ENCODE measurements at places on chromosomes 1 and 21.

- no peak for DNase-seq
These were observed 372.8 kb upstream of the DAB1 start for GRCh38 chr1:57796616-57797015.

GRCh38 chr1:61645476-61645875 lies 79.5 kb downstream of the TM2D1 start:
- no peak for DNase-seq

GRCh38 chr21:42395302-42395701 lies 550 bp downstream of the TMPRSS3 start:
- DNase-seq: no peak

- no peak for DNase-seq
These were observed 31.7 kb upstream of the KHDRBS1 start for GRCh38 chr1:31981972-31982371.

GRCh38 chr1:176949033-176949662 lies 215.4 kb downstream of the ASTN1 start:
- no peak for DNase-seq

DNA sequence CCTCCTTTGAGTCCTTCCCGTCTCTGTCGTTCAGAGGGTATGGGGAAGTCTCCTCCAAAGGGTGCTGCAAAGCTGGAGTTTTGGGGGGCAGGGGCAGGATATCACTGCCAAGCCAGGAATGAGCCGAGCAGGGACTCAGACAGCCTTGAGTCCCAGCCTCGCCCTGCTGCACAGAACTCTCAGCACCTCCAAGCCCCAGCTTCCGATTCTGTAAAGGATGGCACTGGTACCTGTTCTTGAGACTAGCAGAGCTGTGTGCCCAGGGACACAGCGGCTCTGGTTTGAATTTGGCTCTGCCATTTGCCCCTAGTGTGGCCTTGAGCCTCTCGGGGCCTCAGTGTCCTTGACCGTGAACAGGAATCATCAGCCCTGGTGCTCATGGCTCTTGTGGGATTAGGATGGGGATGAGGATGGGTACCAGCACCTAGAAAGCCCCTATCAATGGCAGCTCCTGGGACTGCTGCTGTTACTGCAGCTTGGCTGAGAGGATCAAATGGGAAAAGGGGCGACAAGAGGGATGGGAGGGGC lies 1.5 kb upstream of the FBLIM1 start:
- no peak for DNase-seq

- peak; percentile 41 for DNase-seq
These were observed 74.0 kb upstream of the GPR88 start for GRCh38 chr1:100463791-100464424.

DNA sequence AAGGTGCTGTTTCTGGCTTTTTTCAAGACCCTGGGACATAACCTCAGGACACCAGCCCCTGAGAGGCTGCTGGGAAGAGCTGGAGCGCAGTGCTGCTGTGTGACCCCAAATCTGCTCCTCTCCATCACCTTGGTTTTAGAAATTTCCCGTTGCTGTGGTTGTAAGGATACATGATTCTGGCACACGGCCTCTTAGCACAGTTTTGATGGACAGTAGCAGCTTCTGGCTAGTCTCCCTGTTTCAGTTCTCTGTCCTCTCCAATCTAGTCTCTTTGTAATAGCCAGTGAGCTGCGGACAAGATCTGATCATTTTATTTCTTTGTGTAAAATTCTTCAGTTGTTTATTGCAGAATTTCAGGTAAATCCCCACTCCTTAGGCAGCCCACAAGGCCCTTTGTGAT lies 3.1 kb downstream of the CLIC6 start:
- no peak for DNase-seq

- DNase-seq: no peak
These were observed 1597.8 kb downstream of the PLA2G4A start for GRCh38 chr1:188426561-188426960.

DNA sequence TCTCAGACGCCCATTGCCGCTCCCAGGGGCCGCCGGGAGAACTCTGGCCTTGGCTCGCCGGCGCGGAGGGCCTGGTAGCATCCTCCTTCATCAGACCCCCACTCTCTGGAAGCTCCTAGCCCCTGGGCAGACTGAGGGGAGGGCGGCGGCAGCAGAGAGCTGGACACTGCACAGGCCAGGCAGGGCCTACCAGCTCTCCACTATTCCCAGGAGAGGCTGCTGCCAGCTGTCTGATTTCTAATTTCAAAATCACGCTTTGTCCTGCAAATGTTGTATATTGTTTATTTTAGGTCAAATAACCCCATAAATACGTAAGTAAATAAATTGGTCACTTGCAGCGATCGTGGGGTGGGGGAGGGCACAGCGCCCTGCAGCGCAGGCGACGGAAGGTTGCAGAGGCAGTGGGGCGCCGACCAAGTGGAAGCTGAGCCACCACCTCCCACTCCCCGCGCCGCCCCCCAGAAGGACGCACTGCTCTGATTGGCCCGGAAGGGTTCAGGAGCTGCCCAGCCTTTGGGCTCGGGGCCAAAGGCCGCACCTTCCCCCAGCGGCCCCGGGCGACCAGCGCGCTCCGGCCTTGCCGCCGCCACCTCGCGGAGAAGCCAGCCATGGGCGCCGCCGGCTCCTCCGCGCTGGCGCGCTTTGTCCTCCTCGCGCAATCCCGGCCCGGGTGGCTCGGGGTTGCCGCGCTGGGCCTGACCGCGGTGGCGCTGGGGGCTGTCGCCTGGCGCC lies at the start of gene MTARC1:
Gene MTARC1 (plus strand): TSS at position 577 of the 732 bp plus-strand sequence. CDS start 32 bp downstream, at position 609.
- peak; percentile 92 for DNase-seq

- no peak for DNase-seq
These were observed 2.3 kb upstream of the MAP3K6 start for GRCh38 chr1:27368869-27369582.

DNA sequence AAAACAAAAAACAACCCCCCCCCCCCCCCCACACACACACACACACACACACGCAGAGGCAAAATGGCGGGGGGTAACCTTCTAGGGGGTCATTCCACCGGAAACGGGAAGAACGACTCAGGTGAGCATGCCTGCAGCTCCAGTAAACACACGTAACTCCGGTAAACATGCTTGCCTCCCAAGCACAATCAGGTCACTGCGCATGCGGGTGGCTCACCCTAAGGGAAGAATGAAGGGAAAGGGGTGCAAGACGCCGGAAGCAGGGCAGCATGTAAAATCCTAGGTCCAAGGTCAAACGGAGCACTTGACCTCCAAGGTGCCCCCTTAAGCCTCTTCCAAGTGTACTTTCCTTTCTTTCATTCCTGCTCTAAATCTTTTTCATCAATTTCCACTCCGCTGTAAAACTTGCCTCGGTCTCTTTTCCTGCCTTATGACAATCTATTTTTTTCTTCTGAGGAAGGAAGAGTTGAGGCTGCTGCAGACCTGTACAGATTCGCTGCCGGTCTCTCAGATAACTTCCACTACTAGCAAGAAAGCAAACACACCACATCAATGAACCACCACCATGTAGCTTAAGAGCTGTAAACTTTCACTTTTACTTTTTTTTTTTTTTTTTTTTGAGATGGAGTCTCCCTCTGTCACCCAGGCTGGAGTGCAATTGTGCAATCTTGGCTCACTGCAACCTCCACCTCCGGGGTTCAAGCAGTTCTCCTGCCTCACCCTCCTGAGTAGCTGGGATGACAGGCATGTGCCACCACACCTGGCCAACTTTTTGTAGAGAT lies 21.0 kb upstream of the CBR3 start:
- DNase-seq: no peak

DNA sequence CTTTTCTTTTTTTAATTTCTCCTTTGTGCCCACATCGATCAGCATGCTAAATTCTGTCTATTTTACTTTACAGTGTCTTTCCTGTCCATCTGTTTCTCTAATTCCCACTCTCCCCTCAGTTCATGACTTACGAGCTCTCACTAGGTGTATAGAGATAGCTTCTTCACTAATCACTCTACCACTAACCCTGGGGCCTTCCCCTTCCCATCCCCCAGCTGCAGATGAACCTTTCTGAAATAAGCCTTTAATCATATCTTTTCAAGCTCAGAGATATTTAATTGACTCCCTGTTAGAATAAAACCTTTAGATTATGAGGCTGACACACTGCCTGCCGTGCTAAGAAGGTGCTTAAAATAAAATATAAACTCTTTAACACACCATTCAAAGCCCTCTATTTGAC lies 66.3 kb upstream of the BMP8A start:
- no peak for DNase-seq

GRCh38 chr1:211874521-211875347 lies 44.2 kb upstream of the LPGAT1 start:
- DNase-seq: no peak

DNA sequence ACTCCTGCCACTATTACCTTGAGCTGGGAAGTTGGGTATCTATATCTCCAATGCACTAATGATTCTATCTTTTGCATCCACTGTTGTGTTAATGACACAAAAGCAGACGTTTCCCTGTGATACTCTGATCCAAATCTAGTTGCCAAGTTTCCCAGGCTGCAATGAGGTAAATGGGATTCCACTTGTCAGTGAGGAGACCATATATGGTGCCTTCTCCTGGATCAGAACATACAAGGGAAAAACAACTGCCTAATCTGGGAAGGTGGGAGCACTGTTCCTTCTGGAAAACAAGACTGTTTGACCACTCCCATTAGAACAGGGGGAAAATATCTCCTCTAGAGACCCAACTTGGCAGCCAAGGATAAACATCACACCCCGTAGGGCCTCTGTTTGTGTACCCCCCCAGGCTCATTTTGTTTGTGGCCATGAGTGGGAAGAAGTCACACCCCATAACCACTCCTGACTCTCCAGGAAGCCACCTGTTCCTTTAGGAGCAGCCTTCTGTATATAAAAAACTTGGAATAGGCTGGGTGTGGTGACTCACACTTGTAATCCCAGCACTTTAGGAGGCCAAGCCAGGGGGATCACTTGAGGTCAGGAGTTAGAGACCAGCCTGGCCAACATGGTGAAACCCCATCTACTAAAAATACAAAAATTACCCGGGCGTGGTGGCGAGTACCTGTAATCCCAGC lies 28.5 kb upstream of the SLC6A9 start:
- no peak for DNase-seq

- DNase-seq: peak; percentile 72
These were observed 111.2 kb upstream of the NBPF11 start for GRCh38 chr1:148263128-148263905.

DNA sequence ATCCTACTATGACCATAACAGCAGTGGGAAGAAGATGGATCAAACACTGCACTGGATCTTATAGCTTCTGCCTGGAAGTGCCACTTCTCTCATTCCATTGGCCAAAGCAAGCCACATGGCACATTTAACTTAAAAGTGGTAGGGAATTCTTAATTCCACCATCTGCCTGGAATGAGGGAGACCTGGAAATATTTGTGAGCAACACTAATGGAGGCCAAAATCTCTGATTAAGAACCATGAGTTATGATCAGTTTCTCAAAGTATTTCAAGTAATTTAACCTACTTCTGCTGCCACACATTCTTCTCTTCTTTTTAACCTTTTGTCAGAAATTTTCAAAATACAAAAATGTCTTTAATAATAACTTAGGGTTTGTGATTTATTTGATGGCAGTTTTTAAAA lies 154.0 kb upstream of the C1orf87 start:
- DNase-seq: no peak

DNA sequence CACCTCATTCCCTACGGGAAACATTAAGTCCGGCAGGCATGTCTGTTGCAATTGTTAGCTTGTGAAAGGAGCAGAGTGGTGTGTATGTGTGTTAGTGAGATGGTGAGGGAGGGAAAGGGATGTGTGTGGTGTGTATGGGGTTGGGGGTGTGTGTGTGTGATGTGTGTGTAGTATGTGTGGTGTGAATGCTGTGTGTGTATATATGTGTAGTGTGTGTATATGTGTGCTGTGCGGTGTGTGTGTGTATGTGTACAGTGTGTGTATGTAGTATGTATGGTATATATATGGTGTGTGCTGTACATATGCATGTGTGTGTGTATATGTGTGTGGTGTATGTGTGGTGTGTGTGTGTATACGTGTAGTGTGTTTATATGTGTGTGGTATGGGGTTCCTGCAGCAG lies 20.8 kb upstream of the BLACAT1 start:
- DNase-seq: no peak

DNA sequence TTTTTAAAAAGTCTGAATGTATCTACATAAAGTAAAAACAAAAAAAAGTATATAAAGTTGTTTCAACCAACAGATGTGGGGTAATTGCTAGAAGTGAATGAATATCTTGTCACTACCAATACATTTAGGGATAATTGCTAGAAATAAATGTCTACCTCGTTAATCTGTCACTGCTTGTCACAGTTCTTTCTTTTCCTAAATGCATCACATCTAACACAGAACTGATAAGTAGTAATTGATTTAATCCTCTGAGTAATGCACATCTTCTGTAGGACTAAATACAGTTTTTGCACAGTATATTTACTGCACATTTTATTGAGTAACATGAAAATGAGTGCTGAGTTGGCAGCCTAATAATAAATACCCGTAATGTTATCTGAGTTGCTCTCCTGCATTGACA lies 72.2 kb downstream of the SUSD4 start:
- DNase-seq: no peak

GRCh38 chr1:76759950-76760349 lies 107.3 kb upstream of the ST6GALNAC5 start:
- DNase-seq: peak; percentile 92

DNA sequence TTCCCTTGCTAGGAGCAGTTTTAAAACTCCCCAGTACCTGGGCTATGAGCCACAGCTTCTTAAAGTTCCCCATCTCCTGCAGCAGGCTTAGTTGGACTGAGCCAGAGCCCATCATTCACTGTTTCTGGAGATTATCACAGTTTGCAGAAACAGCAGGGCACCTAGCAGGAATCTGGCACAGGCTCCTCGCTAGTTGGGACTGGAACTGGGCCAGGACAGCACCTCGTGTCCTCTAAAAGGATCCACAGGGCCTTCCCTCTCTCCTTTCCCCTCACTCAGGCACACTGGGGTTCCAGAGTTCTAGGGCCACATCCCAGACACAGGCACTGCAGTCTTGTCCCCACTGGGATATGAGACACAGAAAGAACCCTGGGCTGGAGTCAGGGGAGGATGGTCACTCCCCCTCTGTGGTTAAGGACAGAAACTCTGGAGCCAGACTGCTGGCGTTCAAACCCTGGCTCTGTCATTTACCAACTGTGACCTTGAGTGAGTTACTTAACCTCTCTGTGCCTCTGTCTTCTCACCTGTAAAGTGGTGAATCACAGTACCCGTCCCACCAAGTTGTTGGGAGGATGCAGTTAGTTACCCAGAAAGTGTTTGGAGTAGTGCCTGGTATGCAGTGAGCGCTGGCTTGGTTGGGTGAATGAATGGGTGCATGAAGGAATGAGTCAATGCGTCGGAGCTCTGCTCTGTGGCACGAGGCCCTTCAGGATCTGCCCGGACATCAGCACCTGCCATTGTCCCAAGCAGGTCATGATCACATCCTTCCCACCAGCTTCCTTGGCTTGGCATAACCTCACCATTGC lies 18.8 kb upstream of the ECE1 start:
- DNase-seq: no peak

GRCh38 chr1:207779008-207779407 lies 27.2 kb downstream of the CD46 start:
- no peak for DNase-seq

DNA sequence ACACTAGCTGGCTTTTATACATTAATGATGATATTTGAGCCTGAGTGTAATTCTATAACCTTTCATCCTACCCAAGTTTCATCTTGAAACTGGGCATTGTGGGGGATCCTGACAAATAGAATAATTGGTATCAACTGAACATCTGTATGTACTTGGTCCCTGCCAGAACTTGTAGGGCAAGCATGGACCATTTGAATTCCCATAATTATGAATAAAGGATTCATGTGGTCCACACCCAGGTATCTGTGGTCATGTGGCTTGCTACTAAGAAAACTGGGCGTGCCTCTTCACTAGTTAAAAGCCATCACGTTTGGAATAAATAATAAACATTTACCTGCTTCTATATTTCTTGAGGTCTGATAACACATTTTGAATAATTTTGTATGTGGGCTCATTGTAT lies 20.6 kb upstream of the VTCN1 start:
- DNase-seq: no peak
